ENCODE measurements at places on chromosomes 5 and 9.

DNA sequence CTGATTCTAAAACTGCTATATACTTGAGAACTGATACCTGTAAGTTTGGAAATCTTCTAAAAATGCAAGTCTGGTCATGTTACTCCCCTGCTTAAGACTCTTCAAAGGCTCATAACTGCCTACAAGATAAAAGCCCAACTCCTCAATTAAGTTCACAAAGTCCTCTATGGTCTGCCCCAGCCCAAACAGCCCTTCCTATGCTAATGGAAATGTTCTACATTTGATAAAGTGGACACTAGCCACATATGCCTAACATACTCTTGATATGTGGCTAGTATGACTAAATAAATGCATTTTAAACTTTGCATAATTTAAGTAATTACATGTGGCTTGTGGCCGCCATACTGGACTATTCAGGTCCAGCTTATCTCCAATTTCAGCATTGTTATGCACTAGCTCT is 204.5 kb downstream of the AP3B1 start:
- no peak for DNase-seq

- DNase-seq, result no peak
Observed at GRCh38 chr5:156020647-156021046, 306.3 kb upstream of the SGCD start.

GRCh38 chr9:85603936-85604335 is 137.8 kb downstream of the AGTPBP1 start:
- no peak for DNase-seq

GRCh38 chr5:136228136-136228757 is 35.3 kb upstream of the SMIM32 start:
- DNase-seq, result no peak

DNA sequence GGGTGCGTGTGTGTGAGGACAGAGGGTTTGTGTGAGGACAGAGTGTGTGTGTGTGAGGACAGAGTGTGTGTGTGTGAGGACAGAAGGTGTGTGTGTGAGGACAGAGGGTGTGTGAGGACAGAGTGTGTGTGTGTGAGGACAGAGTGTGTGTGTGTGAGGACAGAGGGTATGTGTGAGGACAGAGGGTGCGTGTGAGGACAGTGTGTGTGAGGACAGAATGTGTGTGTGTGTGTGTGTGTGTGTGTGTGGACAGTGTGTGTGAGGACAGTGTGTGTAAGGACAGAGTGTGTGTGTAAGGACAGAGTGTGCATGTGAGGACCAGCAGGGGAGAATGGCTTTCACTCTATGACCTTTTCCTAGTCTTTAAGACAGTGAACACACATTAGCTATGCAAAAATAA is 63.1 kb upstream of the UBAC1 start:
- no peak for DNase-seq

GRCh38 chr9:116901260-116901659 is 214.2 kb downstream of the TRIM32 start:
- no peak for DNase-seq

DNA sequence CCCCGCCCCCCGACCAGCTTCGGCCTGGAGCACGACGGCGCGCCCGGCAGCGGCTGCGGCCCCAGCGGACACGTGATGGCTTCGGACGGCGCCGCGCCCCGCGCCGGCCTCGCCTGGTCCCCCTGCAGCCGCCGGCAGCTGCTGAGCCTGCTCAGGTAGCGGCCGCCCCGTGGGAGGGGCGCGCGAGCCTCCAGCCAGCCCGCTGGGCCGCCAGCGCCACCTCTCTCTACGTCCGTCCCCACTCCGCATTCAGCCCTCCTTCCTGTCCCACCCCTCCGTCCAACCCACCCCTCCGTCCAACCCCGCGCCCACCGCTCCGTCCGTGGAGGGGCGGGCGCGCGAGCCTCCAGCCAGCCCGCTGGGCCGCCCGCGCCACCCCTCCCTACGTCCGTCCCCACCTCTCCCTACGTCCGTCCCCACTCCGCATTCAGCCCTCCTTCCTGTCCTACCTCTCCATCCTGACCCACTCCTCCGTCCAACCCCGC is 6.5 kb downstream of the ADAMTS13 start:
- DNase-seq, result no peak

GRCh38 chr9:7935681-7936080 is 136.1 kb upstream of the DMAC1 start:
- DNase-seq, result no peak

- no peak for DNase-seq
Observed at GRCh38 chr9:117821954-117822353, 117.8 kb downstream of the TLR4 start.

- no peak for DNase-seq
Observed at GRCh38 chr5:16144416-16144815, 35.2 kb downstream of the MARCHF11 start.

GRCh38 chr5:40909264-40909663 is at the start of gene C7:
TSS of gene C7 (plus strand) at chr5:40909497. CDS start at chr5:40909611, 114 bp downstream.
- no peak for DNase-seq

DNA sequence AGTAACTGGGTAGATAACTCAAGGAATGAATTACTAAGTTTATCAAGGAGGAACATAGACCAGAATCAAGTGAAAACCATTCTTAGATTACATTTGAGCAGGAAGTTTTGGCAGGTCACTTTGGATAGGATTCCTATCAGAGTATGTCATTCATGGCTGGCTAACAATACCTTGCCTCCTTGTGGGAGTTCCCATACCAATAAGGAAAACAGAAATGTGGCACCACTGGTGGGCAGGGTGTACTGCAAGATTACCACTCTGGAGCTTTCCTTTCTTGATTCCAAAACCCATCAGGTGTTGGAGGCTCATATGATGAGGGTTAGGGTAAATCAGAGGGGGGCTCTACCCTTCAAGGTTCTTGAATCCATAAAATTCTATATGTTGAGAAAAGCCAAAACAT is 18.6 kb upstream of the SPATA31D1 start:
- no peak for DNase-seq

DNA sequence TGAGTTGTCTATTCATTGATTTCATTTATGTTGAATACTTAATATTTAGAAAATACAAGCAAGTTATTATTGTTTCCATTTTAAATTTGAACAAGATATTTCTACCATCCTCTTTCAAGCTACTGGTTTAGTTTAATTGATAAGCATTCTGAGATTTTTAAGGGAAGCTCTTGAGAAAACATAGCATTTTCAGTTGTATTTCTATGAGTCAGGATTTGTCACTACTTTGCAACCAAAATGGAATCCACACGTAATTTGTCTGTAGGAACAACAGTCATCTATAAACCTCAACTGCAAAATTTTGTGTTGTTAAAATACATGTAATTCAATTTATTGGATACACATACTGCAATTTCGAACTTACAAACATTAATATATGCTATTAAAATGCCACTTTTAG is 74.0 kb downstream of the PRR16 start:
- DNase-seq, result no peak

- DNase-seq, result no peak
Observed at GRCh38 chr5:109533751-109534272, 124.0 kb upstream of the PJA2 start.

DNA sequence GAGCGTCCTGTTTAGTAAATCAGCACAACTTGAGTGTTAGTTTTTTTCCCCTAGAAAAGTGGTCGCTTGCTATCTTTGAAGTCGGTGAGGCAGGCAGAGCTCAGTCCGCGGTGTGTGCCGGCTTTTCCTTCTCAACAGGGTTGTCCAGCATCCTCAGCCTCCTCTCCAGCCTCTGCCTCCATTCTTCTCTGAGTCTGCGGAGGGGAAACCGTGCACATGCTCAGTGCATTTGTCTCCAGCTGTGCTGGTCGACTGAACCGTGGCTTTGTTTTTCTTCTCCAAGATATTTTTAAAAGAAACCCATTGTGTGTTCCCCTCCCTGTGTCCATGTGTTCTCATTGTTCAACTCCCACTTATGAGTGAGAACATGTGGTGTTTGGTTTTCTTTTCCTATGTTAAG is 25.3 kb downstream of the FAM240B start:
- DNase-seq, result no peak

DNA sequence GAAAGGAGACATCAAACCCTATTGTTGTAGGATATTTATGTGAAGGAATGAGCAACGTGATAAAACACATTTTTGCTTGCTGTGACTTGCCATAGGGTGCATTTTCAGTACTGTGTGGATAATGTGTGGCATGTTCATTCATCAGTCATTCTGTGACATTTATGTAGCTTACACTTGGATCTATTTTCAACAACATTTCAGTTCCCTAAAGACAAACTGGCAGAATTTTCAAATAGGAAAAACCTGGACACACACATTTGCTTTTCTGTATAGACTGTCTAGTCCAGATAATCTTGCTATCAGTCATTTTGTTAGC is 127.7 kb downstream of the TMC1 start:
- no peak for DNase-seq

GRCh38 chr5:143663872-143664271 is 148.1 kb upstream of the HMHB1 start:
- DNase-seq, result no peak

DNA sequence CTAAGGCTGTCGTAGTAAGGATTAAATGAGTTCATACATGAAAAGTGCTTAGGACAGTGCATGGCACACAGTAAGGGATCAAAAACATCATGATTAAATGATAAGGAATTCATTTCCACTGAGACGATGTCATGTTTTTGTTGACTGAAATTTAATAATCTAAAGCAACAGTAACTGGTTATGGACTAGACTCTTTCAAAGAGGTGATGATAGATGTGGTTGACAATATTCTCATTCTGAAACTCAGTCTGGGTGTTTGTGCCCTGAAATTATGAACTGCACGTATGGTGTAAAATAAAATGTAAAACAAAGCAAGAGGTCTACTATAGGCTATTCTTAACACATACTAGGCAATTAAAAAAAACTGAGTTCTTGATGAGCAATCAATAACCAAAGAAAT is 280.0 kb downstream of the DENND1A start:
- DNase-seq, result no peak

DNA sequence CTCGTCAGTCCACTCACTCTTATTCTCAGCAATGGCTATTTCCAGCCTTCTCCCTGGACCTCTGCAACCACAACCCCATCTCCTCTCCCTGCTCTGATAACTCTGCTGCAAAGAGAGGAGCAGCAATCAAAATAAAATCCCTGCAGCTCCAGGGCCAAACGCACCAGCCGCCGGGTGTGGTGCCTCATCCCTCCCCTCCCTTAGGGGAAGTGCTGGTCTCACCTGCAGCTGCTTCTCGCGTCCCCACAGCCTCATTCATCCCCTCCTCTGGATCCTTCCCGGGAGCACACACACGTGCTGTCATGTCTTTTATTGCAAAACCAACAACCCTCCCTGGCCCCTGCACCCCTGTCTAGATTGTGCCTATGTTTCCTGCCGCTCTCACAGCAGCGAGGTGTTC is 77.8 kb downstream of the TENT4A start:
- no peak for DNase-seq

DNA sequence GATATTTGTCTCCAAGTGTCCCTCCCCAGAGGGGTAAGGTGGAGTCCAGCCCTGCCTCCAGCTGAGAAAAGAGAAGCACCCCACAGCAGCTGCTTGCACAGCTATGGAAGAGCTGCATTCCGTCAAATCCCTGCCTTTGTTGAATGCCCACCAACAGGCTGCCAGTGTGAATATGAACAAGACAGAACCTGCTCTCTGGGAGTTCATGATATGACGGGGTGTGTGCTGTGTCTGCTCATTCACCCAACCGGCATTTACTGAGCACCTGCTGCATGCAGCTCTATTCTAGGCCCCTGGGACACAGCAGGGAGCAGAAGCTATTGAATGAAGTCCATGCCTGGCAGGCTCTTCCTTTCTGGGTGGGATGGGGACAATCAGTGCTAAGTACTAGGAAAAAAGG is 238.8 kb downstream of the GADD45G start:
- DNase-seq, result no peak

DNA sequence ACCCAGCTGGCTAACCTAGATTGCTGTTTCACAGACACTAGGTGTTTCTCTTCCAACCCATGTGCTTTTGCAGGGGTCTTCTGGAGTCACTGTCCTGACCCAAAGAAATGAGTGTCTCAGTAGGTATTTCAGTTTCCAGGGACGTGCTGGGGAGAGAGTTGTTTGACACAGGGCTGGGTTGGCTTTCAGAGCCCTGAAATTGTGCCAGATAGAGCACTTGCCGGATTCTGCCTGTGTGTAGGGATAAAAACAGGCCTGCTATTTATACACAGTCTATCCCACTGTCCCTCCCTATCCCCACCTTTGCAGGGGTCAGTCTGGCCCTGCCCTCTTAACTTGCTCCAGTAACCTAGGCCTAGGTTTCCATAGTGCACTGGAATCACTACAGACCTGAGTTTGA is 957 bp upstream of the HBEGF start:
- DNase-seq, result no peak

DNA sequence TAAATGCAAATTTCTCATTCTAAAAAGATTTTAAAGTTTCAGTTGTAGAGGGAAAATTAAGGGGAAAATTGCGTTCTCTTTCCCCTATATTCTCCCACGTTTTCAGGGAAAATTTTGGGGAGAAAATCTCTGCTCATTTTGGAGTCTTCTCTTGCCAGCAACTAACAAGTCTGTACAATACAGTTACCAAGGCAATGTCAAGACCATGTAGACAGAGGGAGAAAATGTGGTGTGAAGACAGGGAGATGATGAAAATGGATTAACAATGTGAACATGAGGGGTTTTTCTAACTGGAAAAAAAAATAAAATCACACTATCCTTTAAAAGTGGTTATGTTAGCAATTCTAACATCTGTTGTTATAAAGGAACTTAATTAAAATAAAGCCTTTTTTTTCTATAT is 22.3 kb downstream of the SLC1A3 start:
- no peak for DNase-seq

DNA sequence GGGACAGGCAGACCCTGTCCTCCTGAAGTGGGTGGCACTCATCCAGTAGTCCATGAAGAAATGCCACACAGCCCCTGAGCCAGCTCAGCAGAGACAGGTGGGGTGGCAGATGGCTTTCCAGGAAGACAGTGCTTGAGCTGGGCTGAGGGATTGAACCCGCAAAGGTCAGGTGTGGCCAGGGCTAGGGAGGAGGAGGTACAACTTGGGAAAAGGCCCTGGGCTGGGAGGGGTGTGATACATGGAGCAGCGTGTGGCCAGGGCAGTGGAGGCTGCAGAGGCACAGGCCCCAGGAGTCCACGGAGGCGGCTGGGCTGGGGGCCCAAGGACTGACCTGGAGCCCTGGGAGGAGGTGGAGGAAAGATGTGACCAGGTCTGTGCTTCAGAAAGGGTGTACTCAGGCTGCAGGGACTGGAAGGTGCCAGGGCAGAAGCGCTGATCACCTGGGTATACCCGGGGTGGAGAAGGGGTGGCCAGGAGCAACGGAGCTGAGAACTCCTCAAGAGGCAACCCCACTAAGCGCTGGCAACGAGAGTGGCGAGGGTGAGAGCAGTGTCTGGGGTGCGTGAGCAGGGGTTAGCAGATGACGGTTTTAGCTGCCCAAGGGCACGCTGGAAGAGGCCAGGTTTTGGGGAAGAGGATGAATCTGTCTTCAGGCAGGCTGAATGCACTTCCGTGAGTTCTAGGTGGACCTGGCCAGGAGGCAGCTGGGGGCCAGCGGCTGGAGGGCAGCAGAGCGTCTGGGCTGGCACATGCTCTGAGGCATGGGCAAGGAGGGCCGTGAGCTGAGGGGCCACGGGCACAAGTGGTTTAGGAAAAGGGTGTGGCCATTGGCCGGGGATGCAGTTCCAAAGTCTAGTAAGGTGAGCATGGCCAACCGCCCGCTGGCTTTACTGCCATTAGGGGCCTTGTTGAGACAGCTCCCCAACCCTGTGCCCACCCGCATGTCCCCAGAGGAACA is 3.9 kb upstream of the RABL6 start:
- no peak for DNase-seq

GRCh38 chr5:109944461-109944860 is 254.7 kb downstream of the MAN2A1 start:
- DNase-seq, result no peak

Data from stimulated activated CD8-positive, alpha-beta memory T cell treated with anti-CD3 and anti-CD28 coated beads, Interleukin-4, amount 100 ng/mL, for 4 hours (primary cell).